ENCODE measurements at places on chromosomes 1 and 21.

DNA sequence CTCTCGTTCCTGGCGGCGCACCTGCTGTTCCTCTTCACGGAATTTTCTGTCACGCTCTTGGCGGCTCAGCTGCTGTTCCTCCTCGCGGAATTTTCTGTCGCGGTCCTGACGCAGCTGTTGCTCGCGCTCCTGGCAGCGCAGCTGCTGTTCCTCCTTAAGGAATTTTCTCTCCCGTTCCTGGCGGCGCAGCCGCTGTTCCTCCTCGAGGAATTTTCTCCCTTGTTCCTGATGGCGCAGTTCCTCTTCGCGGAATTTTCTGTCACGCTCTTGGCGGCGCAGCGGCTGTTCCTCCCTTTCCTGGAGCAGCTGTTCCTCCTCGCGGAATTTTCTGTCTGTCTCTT is 6.4 kb downstream of the TCHH start:
- no peak for DNase-seq

- no peak for DNase-seq
Measured at GRCh38 chr1:157723157-157723556, 22.6 kb upstream of the FCRL3 start.

- no peak for DNase-seq
Measured at GRCh38 chr1:77494026-77494425, 188.4 kb downstream of the ZZZ3 start.

GRCh38 chr1:43065191-43065590 is 106.5 kb upstream of the SLC2A1 start:
- no peak for DNase-seq

DNA sequence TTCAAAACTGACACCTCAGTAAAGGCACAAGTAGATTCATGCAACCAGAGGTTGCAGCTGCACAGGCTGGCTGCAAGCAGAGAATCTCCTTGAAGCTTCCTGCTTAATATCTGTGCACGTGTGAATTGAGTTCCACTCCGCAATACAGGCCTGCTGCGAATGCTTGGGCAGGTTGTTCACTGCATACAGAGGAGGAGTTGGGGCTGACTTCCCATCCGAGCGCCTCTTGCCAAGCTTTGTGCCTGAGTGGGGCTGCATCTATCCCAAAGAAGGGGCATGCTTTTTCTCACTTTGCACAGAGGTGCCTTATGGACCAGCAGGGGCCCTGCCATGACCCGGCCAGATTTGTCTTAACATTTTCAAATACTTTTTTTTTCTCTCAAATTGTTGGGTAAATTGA is 17.9 kb upstream of the PADI1 start:
- DNase-seq = no peak

DNA sequence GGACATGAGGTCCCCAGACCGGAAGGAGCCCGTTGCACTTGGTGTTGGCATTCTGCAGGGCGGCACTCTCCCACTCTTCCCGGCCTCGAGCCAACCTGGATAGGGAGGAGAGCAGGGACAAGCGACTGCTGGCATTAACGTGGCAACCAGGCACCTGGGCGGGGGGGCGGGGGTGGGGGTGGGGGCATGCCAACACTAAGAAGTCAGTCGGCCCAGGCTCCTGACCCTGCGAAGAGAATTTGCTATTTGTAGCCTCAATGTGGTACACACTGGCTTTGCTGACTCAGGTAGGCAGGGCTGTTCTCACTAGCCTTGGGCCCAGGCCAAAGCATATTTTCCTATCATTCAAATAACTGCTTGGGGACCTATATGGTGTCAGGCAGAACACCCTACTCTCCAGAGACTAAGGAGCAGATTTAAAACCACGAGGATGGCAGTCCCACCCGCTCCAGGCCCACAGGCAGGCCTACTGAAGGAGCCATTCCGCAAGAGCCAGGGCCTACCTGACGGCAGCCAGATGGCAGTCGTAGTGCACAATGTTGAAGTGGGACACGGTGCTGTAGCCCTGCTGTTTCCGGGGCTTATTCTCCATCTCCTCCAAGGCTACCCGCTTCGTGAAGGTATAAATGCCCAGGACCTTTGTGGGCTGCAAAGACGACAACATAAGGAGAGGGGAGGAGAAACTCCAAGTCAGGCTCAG is 123.7 kb downstream of the UBR4 start:
- DNase-seq = no peak

- DNase-seq = no peak
Measured at GRCh38 chr1:9013819-9014218, 12.4 kb downstream of the SLC2A7 start.

DNA sequence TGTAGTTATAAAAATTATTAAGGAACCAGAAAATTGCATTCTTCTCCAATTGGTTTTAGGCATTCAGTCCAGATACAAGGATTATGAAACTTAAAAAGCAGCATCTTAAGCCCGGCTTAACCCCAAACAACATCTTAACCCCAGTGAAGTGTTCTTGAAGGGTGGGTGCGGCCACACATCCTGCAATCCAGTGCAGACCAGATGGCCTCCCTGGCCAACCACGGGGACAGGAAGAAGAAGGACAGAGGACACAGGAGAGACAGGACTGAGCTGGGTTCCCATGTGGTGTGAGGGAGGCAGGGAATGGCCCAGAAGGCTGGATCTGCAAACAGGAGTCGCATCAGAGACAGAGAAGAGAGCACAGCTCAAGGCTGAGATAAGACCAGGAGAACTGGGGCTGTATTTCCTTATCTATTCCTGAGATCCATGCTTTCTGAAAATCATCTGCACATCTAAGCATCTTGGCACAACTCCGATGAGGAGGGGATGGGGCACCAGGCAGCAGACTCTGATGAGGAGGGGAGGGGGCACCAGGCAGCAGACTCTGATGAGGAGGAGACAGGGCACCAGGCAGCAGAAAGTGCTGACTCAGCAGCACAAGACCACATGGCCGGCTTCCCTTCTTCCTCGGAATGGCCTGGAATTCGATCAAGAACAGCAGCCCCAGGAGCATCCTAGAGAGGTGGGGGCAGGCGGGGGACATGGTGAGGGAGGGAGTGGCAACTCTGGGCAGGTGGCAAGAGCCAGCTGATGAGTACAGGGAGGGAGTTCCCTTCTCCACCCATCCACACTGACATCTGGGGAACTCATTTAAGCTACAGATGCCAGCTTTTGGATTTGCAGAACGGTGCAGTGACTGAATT is 26.6 kb downstream of the ABCG1 start:
- no peak for DNase-seq

- peak; percentile 30 for DNase-seq
Measured at GRCh38 chr1:206004826-206005225, 1.6 kb upstream of the RAB7B start.

GRCh38 chr1:39692152-39693074 is 1.2 kb upstream of the HPCAL4 start:
- no peak for DNase-seq

DNA sequence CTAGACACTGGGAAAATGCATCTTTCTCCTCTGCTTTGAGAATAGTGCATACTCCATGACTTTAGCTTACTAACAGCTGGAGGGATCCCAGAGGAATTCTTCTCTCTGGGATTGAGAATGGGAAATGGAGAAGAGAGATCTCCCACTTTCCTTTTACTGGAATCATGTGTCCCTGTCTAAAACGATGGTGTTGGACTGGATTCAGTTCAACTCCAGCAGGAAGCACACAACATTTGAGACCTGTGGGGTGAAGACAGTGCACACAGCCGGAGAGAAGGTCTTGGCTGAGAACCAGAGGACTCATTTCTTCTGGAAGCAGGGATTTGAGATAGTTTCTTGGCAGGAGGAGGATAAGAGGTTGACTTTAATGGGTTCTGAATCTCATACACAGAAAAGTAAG is 58.7 kb downstream of the TRABD2B start:
- DNase-seq = no peak

- DNase-seq = no peak
Measured at GRCh38 chr1:26739329-26739914, 43.6 kb downstream of the ARID1A start.

DNA sequence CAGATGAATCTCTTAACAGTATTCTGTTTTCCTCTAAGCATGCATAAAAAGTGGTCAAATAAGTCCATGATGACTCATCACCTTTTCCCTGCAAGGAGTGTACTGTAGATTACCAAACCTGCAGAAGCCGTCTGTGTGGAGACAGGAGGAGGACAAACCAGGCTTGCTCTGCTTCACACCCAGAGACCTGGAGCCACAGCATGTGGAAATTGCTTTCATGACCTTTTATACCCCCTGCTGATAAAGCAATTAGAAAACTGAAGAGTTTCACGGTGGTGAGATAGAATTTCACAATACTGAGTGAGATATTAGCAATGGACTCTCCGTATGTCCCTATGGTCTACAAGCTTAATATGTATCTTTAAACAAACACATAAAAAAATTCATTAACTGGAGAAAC is 9.4 kb downstream of the CORT start:
- DNase-seq = no peak

DNA sequence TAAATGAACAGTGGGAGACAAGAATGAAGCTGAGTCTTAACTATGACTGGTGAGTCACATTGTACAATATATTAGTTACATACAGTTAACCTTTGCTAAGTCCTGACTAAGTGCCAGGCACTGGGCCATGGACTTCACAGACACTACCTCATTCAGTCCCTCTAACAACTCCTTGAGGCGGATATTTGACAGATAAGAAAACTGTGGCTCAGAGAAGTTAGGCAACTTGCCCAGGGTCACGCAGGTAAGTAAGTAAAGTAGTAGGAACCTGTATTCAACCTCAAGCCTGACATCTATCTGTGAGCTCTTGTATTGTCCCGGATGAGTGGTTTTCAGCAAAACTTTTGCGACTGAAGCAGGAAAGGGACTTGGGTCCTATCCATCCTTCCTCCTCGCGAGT is 62.1 kb downstream of the GNG12 start:
- peak; percentile 15 for DNase-seq

- DNase-seq = no peak
Measured at GRCh38 chr1:175089136-175089718, 21.6 kb downstream of the TNN start.

DNA sequence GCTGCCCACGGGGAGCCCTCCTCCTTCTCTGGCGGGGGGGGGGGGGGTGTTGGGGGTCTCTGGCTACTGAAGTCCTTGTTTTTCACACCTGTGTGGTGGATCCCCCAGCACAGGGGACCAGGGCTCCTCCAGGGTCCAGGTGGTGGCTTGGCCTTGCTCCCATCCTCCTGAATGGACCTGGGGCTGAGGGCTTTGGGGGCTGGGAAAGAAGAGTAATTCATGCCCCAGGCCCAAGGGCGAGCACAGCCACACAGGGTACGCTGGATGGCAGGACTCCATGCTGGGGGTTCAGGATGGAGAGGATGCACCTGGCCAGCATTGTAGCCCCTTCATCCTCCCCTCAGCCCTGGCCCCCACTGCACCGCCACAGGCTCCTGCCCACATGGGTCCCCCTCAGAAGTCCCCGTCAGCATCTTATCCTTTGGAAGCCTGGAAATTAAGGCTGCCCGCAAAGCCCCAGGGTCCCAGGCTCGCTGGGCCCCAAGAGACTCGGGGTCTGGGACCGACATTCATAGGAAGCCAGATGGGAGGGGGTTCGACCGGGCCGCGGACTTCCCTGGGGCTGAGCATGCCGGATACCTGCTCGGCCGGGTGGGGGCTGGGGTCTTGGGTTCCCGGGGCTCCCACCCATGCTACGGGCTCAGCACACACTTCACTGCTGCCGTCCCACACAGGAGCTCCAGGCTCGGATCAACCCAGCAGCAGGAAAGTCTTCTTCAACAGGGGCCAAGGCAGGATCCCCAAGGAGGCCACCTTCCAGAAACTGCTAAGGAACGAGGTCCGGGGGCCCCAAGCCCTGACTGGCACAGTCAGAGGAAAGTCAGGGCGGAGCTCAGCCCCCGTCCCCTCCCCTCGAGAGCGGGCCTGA is 49.0 kb upstream of the ACTRT2 start:
- no peak for DNase-seq

DNA sequence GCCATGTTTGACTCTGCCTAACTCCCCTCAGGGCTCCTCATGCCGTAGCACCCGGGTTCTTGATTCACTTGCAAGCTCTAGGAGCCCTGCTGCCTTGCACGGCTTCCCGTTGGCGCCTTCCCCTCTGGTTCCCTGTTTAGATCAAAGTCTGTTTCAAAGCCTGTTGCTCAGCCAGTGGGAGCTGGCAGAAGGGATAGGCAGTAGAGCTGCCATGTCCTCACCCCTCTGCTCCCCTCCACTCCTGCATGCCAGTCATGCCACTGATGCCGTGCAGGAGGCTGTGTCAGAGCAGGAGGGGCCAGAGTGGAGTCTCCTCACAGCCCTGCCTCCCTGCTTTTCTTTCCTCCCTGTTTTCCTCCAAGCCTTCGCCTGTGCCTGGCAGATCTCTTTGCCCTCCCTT is 26.5 kb downstream of the HMGCS2 start:
- no peak for DNase-seq

GRCh38 chr1:81407000-81407821 is 393.5 kb upstream of the ADGRL2 start:
- no peak for DNase-seq

DNA sequence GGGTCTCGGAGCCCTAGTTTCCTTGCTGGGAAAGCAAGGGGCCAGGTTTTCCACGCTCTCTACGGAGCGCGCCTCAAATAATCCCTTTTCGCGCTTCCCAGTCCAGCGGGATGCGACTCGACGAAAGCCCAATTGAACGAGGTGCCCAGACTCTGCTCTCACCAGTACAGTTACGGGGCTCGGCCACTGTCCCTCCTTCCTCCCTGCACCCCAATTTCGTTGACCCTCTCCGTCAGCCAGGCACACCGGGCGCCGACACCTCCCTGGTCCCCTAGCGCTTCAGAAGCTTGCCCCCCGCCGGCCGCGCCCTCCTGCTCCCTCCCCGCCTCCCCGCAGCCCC is 389 bp downstream of the SEMA6C start:
- no peak for DNase-seq

- DNase-seq = no peak
Measured at GRCh38 chr1:56666112-56666608, 21.0 kb downstream of the PRKAA2 start.

GRCh38 chr1:92662048-92662447 is 122.9 kb downstream of the EVI5 start:
- no peak for DNase-seq

- DNase-seq = no peak
Measured at GRCh38 chr1:91579658-91580228, 79.1 kb downstream of the CDC7 start.

DNA sequence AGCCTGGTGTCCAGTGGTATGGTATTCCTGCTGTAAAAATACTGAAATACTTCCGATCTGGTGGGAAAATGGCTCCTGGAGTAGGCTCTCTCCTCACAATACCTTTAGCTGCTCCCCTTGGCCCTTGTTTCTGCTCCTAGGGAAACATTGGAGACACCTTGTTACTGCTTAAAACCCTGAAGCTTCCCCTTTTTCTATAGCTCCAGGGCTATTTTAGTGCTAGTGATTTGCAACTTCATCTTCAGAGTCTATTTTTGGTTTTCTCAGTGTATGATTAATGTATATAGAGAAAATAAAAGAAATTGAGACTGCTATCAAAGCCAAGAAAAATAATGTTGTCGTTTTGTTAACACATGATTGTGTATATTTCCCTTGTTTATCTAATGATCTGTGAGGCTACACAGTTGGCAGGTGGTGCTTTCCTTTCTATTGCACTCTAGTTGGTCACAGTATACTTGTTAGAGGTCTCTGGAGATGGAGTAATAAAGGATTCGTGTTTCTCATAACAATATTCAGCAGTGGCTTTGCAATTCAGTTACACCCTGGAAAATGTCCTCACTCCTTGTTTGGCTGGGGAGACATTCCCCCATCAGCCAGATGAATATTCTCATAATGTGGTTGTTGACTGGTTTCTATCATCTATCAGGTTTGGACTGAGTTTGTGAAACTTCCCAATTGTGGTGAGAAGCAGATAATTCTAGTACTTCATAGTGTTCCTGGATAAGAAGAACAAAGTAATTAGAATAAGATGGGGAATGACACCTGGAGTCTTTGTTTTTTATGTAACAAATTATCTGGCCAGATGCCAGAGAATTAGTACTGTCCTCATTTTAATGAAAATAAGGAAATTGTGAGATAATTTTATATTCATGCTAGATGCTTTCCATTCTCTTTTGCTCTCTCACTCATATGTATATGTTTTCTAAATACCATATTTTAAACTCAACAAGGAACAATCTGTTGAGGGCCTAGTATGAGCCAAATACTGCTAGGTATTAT is 44.8 kb upstream of the CACYBP start:
- peak; percentile 38 for DNase-seq

Data from KBM-7 (cell line).